ENCODE measurements at places on chromosomes 7 and 10.
A peak's percentile ranks its signal among the peaks of the same experiment; 100 is the strongest.

- peak; percentile 53 for DNase-seq
Measured at GRCh38 chr10:127887541-127888415, 5.0 kb downstream of the CLRN3 start.

DNA sequence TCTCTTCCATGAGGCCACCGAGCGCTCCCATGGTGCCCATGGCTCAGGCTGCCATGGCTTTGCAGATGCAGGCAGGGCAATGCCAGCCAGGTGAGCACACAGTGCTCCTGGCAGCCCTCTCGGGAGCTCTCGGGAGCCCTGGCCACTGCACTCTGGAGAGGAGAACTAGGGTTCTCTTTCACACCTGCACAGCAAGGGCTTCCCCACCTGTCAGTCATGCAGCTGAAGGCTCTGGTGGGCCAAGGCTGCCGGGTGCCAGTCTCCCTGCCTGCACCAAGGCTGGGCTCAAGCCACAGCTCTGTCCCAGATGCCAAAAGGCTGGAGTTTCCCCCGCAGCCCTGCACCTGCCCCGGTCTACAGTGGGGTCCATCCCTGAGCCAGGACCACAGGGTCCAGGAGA, 32.6 kb downstream of the NUDT1 start:
- DNase-seq: no peak

DNA sequence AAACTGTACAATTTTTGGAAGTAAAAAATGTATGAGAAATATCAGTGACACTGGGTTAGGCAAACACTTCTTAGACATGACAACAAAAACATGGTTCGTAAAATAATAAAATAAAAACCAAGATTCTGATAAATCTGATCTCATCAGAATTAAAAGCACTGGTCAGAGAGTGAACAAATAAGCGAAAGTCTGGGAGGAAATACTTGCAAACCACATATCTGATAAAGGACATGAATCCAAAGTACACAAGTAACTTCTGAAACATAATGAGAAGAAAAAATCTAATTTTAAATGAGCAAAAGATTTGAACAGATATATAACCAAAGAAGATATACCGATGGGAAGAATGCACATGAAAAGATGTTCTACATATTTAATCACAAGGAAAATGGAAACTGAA, 91.5 kb downstream of the RTKN2 start:
- no peak for DNase-seq

DNA sequence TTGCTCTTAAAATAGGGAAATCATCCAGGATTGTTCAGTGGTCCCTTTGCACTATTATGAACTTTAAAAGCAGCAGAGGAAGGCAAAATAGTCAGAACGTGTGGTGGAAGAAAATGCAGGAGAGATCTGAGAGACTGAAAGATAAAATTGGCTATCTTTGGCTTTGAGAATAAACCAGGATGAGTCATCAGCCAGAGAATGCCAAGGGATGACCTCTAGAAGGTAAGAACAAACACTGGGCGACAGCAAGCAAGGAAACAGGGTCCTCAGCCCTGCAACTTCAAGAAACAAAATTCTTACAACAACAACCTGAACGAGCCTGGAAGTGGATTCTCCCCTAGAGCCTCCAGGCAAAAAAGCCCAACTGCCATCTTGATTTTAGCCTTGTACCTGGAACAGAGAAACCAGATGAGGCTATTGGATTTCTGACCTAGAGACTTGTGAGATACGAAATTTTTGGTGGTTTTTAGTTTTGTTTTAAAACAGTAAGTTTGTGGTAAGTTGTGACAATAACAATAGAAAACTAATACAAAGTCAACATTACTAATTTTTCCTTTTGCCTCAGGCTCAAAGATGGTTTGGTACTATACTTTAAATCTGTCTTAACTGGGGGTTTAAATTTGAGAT, 130.2 kb upstream of the CNTNAP2 start:
- no peak for DNase-seq

DNA sequence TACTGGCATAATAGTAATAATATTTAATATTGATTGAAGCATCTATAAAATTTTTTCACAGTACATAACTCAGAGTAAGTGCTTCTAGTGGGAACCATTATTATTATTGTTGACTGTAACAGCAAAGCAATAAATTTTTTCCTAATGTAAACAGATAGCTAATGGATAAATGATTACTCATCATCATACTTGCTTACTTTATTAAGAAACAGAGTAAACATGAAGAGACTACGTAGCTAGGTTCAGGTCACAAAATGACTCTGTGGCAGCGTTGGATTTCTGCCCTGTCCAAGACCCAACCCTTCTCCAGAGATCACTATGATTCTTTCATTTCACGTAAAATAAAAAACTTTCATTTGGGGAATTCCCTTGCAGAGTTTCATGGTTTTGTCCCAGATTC, 8.3 kb upstream of the ABCB5 start:
- DNase-seq: no peak

GRCh38 chr10:17077346-17077781, 52.2 kb downstream of the CUBN start:
- no peak for DNase-seq

DNA sequence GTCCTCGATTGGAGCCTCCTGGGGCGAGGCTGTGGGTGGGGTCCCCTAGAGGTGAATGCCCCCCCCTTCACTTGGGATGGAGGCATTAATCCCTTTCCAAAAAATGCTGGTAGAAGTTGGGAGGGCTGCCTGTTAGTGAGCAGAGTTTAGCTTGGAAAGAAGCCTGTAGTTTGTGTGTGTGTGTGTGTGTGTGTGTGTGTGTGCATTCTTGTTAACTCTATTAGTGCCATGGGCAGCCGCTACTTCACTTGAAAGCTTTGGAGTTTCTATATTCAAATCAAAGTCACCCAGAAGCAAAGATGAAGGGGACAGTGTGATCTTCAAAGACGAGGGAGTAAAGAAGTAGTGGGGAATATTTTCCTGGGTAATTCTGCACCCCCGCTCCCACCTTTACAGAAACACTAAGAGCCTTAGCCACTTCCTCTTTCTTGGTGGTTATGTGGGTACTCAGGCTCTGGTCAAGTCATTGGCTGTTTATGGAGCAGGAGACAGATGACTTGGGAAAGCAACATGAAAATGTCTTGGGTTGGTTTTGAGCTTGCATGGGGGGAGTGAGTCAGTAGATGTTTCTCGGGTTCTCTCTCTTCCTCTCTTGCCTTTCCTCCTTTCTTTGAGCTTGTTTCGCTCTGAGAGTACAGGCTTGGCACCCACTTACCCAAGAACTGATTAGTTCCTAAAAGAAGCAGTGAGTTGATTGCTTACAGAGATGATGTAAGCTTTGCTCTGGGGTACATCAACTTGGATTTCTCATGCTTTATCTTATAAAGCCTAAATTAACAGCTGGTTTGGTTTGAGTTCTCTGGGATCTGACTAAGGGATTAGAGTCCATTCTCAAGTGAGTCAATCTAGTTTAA, 35.9 kb downstream of the TCF7L2 start:
- no peak for DNase-seq

- DNase-seq: no peak
Measured at GRCh38 chr10:3861795-3862194, 76.8 kb upstream of the KLF6 start.

DNA sequence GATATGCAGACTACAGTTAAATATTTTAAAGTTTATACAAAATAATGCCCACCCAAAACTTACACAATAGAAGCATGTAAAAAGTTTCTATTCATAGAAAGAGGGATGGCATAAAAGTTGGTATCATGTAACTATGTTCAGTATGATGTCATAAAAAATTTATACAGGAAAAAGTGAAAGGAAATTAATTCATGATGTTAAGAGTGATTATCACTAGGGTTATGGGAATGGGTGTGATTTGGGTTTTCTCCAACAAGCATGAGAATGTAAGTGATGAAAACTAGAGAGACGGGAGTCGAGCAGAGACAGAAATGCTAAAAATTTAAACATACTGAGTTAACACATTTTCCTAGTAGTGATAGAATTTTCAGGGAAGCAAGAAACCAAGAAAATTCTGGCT, 52.7 kb downstream of the GDI2 start:
- no peak for DNase-seq

- no peak for DNase-seq
Measured at GRCh38 chr7:110484356-110484755, 606.6 kb upstream of the LRRN3 start.

DNA sequence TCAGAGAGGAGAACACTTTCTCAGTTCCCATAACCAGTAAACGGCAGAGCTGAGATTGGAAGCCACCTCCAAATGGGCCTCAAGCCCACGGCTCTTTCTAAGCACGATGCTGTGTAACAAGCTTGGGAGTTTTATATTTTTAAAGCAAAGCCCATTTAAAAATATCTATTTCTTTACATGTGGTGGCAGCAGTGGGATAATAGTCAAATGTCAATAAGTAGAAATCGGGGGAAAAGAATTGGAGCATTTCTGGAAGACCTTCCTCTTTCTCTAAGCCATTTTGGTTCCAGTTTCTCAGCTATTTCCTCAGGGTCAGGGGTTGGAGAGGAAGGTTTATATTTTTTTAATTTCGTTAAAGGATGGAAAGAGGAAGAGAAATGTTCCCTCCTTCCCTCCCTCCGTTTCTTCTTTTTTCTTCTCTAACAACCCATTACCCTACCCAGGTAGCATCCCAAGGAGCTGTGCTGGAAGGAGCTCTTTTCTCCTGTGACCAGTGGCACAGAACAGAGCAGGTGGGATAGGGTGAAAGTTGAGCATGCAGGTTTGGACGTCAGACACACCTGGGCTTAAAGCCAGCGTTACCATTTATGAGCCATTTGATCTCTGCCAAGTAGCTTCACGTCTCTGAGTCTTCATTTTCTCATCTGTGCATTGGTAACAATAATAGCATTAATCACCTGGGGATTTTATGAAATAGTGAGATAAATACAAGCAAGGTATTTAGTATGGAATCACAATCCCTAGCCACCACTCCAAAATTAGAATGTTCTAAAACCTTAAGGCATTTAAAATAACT, 515.7 kb downstream of the RPS24 start:
- peak; percentile 13 for DNase-seq

- no peak for DNase-seq
Measured at GRCh38 chr7:156903232-156903909, 10.4 kb upstream of the LMBR1 start.

DNA sequence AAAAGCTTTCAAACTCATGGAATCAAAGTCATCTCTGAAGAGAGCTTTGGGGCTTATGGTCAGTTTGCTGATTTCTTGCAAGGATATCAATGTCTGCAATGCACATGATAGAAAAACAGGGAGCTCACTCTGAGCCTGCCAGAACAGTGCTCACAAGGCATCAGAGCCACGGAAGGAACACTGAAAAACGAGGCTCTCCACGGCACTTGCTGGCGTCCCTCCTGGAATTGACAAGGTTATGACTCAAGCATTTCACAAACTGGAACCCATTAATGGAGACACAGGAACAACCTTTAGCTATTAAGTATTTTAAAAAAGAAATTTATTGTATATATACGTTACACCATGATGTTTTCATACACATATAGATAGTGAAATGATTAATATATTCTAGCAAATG, 266.3 kb downstream of the KCND2 start:
- DNase-seq: no peak

- DNase-seq: no peak
Measured at GRCh38 chr10:64731016-64731415, 1209.8 kb downstream of the REEP3 start.

DNA sequence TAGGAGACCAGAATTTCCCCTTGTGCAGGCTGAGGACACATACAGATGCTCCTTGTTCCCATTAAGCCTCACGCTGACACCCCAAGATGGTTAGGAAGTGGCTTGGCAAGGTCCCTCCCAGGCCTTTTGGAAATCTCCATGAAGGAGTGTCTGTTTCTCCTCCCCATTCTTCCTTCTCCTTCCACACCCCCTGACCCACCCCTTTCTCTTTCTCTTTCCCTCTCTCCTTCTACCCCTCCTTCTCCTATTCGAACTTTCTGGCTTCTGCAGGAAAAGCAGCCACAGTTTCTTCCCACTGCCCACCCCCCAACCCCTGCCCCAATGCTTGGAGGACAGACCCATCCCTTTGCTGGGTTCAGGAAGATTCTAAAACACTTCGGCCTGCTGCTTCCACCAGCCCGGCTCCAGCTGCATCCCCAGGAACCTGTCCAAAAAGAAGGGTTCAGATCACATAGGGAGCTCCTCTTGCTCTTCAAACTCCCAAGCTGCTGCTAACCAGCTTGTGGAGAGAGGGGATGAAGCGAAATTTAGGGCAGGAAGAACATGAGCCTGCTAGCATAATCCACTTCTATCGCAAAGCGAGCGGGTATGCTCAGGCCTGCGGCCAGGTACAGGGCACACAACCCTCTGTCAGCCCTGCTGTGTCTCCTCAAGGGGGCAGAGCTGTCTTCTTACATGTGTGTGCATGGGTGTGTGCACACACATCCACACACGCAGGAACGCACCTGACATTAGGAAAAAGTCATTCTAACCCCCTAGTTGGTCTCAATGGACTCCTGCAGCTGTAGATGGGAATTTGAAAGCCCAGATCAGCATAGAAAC, 80.4 kb downstream of the PPP1R3C start:
- DNase-seq: peak; percentile 3

GRCh38 chr10:618229-618989, 71.1 kb downstream of the DIP2C start:
- no peak for DNase-seq

DNA sequence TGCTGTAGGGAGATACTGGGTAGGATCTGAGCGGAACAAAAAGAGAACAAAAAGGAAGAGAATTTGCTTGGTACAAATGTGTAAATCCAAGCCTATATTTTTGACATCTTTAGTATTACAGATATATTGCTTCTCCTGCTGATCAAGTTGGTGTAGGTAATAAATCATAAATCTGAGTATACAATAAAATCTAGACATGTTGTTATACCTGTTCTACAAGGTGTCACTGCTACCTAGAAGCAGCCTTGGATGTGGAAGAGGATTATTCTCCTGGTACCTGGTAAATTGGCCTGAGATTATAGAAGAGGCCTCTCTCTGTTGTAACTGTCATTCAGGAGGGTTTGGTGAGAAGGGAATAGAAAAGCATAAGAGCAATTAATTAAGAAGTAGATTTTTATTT, 89.9 kb upstream of the LSM8 start:
- DNase-seq: no peak

GRCh38 chr10:128185627-128186026, 59.4 kb upstream of the MKI67 start:
- DNase-seq: no peak

DNA sequence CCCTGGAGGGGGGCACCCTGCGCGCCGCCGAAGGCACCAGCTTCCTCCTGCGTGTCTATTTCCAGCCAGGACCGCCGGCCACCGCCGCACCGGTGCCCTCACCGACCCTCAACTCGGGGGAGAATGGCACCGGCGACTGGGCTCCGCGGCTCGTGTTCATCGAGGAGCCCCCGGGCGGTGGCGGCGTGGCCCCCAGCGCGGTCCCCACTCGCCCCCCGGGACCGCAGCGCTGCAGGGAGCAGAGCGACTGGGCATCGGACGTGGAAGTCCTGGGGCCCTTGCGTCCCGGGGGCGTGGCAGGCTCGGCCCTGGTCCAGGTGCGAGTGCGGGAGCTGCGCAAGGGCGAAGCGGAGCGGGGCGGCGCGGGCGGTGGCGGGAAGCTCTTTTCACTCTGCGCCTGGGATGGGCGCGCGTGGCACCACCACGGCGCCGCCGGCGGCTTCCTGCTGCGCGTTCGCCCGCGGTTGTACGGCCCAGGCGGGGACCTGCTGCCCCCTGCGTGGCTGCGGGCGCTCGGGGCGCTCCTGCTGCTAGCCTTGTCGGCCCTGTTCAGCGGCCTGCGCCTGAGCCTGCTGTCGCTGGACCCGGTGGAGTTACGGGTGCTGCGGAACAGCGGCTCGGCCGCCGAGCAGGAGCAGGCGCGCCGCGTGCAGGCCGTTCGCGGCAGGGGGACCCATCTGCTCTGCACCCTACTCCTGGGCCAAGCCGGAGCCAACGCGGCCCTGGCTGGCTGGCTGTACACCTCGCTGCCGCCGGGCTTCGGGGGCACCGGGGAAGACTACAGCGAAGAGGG, 594 bp downstream of the CNNM1 start:
- no peak for DNase-seq

- no peak for DNase-seq
Measured at GRCh38 chr7:81873559-81873958, 103.7 kb upstream of the HGF start.

All from NCI-H526 (cell line).